ENCODE measurements at places on chromosomes 1 and 21.

GRCh38 chr21:37670883-37671282 lies 245.4 kb downstream of the KCNJ6 start:
- no peaks in the 10 kb centered on the region for H3K36me3 ChIP-seq
- peaks cover 19% of the 10 kb centered on the region for H3K27me3 ChIP-seq
- no peak overlapping the region for H3K27ac ChIP-seq
- no peak for DNase-seq
- no peak overlapping the region for H3K4me3 ChIP-seq

GRCh38 chr1:36609241-36610027 lies 126.7 kb upstream of the CSF3R start:
- peaks cover 22% of the 10 kb centered on the region for H3K4me1 ChIP-seq
- H3K36me3 ChIP-seq: no peaks in the 10 kb centered on the region
- peaks cover 2% of the 10 kb centered on the region for H3K27me3 ChIP-seq
- no peak overlapping the region for H3K4me3 ChIP-seq
- DNase-seq: peak; percentile 61
- no peak overlapping the region for H3K27ac ChIP-seq

- H3K4me1 ChIP-seq: no peaks in the 10 kb centered on the region
- H3K36me3 ChIP-seq: no peaks in the 10 kb centered on the region
- DNase-seq: no peak
- H3K4me3 ChIP-seq: no peak overlapping the region
These were observed 69.9 kb upstream of the GCLM start for GRCh38 chr1:93979040-93979717.

GRCh38 chr1:232705815-232706575 lies 76.1 kb upstream of the SIPA1L2 start:
- DNase-seq: no peak
- H3K27ac ChIP-seq: no peak overlapping the region
- peaks cover 2% of the 10 kb centered on the region for H3K27me3 ChIP-seq
- peaks cover 6% of the 10 kb centered on the region for H3K4me1 ChIP-seq
- H3K4me3 ChIP-seq: no peak overlapping the region

DNA sequence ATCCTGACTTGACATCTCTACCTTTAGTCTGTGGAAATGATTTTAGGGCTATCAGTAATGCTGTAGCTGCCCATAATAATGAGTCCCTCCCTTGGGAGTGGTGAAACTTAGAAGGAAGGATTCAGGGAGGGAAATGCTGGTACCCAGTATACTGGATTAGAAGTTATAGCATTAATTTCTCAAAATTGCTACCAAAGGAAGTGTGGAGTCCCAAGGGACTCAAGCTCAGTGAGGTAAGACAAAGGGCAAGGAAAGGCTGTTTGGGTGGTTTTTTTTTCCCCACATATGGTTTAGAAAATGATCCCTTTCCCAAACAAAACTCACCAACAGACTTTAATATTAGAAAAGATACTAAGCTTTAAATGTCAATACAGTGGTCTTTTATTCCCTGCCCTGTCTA lies 99.9 kb downstream of the CD247 start:
- H3K27ac ChIP-seq: no peak overlapping the region
- no peak for DNase-seq
- H3K27me3 ChIP-seq: no peaks in the 10 kb centered on the region
- H3K4me1 ChIP-seq: peaks cover 7% of the 10 kb centered on the region
- H3K4me3 ChIP-seq: no peak overlapping the region

- peaks cover 8% of the 10 kb centered on the region for H3K36me3 ChIP-seq
- no peak overlapping the region for H3K4me3 ChIP-seq
- no peak overlapping the region for H3K27ac ChIP-seq
These were observed 20.3 kb downstream of the PDC start for GRCh38 chr1:186440584-186440983.

DNA sequence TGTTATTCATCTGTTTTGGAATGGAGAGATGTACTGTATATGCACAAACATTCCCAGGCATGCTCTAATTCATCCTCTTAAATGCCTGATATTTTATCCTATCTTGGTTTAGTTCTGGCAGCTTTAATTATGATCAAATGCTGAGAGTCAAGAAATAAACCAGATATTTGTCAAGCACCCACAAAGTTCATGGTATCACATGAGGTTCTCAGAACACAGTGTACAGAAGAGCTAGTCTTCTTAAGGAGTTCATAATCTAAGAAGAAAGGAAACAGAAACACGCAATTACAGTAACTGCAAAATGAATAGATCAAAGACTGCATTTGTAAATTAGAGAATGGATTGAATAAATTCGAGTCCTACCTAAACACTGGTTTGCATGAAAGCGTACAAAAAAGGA lies 58.3 kb upstream of the KCNH1 start:
- no peak overlapping the region for H3K4me3 ChIP-seq
- H3K27me3 ChIP-seq: no peaks in the 10 kb centered on the region
- H3K4me1 ChIP-seq: peaks cover 9% of the 10 kb centered on the region
- H3K36me3 ChIP-seq: no peaks in the 10 kb centered on the region

DNA sequence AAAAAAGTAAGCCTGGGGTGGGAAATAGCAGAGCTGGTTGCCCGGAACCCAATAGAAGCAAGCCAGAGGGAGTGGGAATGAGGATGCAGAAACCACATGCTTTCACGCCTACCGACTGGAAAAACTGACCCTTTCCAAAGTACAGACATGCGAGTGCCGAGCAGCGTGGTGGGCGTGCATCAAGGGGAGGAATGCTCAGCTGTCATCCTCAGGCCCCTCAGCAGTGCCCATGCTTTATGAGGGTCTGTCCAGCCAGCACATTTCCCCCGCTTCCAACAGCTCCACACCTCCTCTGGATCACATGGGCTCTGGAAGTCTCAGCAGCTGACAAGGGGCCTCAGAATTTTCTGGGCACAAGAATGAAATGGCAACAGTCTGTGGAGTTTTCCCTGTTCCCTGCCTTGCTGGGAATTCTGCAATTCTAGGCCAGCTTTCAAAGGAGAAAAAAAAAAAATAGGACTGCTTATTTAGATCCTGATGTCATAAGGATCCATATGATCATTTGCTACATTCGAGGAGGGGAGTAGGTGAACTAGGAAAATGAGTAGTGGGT lies 19.1 kb upstream of the IKBKE start:
- no peak overlapping the region for H3K4me3 ChIP-seq
- peaks cover 5% of the 10 kb centered on the region for H3K36me3 ChIP-seq
- H3K4me1 ChIP-seq: peaks cover 5% of the 10 kb centered on the region
- DNase-seq: no peak
- H3K27ac ChIP-seq: no peak overlapping the region
- H3K27me3 ChIP-seq: no peaks in the 10 kb centered on the region

DNA sequence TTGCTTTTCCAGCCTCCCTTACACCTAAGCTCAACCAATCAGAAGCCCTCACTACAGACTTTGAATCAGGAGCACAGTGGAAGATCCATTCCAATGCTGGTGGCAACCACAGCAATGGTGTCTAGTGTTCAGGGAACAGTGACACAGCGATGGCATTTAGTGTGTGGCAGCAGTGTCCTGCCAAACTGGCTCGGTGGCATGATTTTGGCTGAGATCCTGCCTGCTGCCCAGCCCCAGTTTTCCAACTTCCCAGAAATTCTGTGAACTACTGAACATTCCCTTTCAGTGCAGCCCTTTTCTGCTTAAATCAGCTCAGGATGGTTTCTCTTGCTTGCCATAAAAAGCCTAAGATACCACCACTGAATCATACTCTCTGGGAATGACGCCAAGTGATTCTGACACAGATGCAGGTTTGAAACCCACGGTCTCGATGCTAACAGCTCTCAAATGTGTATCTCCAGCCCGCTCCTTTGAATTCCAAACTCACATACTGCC lies 8.8 kb downstream of the ASAP3 start:
- no peaks in the 10 kb centered on the region for H3K4me1 ChIP-seq
- no peaks in the 10 kb centered on the region for H3K36me3 ChIP-seq
- DNase-seq: no peak
- no peak overlapping the region for H3K4me3 ChIP-seq
- H3K27me3 ChIP-seq: peaks cover 4% of the 10 kb centered on the region

DNA sequence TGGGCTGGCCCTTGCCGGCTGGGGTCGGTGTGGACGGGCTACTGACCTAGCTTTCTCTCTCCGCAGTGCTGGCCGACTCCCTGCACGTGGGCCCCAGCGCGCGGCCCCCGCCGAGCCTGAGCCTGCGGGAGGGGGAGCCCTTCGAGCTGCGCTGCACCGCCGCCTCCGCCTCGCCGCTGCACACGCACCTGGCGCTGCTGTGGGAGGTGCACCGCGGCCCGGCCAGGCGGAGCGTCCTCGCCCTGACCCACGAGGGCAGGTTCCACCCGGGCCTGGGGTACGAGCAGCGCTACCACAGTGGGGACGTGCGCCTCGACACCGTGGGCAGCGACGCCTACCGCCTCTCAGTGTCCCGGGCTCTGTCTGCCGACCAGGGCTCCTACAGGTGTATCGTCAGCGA lies 34.9 kb downstream of the PTGFRN start:
- peaks cover 22% of the 10 kb centered on the region for H3K4me1 ChIP-seq
- H3K4me3 ChIP-seq: no peak overlapping the region
- no peaks in the 10 kb centered on the region for H3K27me3 ChIP-seq
- no peak overlapping the region for H3K27ac ChIP-seq
- peaks cover 3% of the 10 kb centered on the region for H3K36me3 ChIP-seq

GRCh38 chr1:14309984-14310383 lies 288.5 kb upstream of the KAZN start:
- H3K36me3 ChIP-seq: no peaks in the 10 kb centered on the region
- H3K27ac ChIP-seq: no peak overlapping the region
- peaks cover 3% of the 10 kb centered on the region for H3K27me3 ChIP-seq
- no peaks in the 10 kb centered on the region for H3K4me1 ChIP-seq
- no peak for DNase-seq

DNA sequence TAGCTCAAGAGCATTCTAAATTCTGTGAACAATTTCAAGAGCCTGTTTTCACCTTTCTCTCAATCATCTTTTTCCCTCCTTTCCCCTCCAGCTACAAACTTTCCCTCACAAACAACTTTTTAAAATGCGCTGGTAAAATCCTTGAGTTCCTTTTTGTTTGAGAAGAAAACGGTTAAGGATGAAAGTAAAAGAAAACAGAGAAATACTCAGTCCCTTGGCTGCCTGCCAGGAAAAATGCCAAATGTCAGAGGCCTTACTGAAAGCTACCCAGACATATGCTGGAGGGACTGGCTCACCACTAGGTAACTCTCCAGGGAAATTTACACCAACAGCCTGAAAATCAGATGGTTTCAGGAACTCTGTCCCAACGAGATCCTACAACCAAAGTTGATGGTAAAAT lies 11.0 kb upstream of the SERBP1 start:
- H3K27me3 ChIP-seq: peaks cover 2% of the 10 kb centered on the region
- H3K27ac ChIP-seq: no peak overlapping the region
- DNase-seq: peak; percentile 44

DNA sequence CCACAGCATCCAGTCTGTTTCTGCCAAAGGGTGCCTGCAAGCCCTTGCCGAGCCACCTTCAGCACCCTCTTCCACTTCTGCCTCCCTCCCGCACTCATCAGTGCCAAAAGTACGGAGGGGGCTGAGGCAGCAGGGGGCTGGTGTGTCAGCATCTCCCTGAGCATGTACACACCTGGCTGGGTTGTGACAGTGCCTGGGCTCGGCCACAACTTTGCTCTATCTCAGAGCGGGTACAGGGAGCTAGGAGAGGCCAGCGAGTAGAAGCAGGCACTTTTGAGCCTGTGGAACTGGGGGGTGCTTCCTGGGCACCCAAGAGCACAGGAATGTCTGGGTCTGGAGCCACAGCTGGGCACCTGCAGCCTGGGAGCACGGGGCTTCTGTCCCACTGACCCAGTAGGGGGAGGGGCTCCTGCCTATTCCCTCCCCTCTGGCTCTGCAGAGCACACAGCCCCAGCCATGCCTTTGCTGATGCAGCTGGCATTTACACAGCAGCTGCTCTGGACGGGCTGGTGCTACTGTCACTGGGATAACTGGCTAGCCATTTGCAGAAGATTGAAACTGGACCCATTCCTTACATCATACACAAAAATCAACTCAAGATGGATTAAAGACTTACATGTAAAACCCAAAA lies 319.8 kb upstream of the RRP15 start:
- no peaks in the 10 kb centered on the region for H3K4me1 ChIP-seq
- no peaks in the 10 kb centered on the region for H3K36me3 ChIP-seq
- no peak for DNase-seq
- H3K4me3 ChIP-seq: no peak overlapping the region

- H3K4me1 ChIP-seq: no peaks in the 10 kb centered on the region
- H3K4me3 ChIP-seq: no peak overlapping the region
- H3K36me3 ChIP-seq: no peaks in the 10 kb centered on the region
These were observed 217.4 kb upstream of the KCNK2 start for GRCh38 chr1:214864896-214865688.

GRCh38 chr1:198024782-198025181 lies 107.6 kb downstream of the LHX9 start:
- no peak for DNase-seq
- no peak overlapping the region for H3K4me3 ChIP-seq
- no peak overlapping the region for H3K27ac ChIP-seq
- no peaks in the 10 kb centered on the region for H3K27me3 ChIP-seq
- H3K4me1 ChIP-seq: no peaks in the 10 kb centered on the region
- no peaks in the 10 kb centered on the region for H3K36me3 ChIP-seq

DNA sequence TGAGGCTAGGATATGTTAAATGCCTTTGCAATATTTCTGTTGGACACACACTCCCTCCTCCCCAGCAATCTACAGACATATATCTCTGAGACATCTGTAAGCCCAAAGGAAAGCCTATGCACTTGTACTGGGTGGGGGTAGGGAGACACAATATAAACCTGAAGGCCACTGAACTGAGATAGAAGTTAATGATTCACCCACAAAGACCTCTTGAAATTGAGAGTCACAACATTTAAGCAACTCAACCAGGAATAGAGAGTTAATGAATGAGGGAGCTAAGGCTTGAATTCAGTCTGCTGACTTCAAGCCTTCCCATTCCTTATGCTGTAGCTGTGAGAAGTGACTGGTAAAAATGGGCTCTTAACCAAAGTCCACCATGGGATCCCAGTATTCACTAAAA lies 5.0 kb downstream of the OR10J1 start:
- no peaks in the 10 kb centered on the region for H3K36me3 ChIP-seq
- no peak overlapping the region for H3K27ac ChIP-seq
- H3K27me3 ChIP-seq: peaks cover 18% of the 10 kb centered on the region
- no peak overlapping the region for H3K4me3 ChIP-seq

DNA sequence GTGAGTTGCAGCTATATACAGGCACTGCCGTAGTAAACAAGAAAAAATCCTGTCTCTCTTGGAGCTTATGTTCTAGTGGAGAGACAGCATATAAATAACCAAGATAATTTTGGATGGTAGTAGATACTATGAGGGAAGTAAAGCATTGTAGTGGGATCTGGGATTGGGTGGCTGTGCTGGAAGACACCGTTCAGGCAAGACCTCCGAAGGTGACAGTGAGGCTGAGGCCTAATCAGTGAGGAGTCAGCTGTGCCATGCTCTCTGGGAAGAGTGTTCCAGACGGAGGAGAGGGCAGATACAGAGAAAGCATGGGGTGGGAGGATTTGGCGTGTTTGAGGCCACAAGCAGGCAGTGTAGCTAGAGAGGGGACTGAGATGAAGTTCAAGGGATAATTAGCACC lies 6.0 kb downstream of the TMEM222 start:
- no peak overlapping the region for H3K27ac ChIP-seq
- no peak overlapping the region for H3K4me3 ChIP-seq
- no peak for DNase-seq
- H3K27me3 ChIP-seq: no peaks in the 10 kb centered on the region
- peaks cover 60% of the 10 kb centered on the region for H3K4me1 ChIP-seq

DNA sequence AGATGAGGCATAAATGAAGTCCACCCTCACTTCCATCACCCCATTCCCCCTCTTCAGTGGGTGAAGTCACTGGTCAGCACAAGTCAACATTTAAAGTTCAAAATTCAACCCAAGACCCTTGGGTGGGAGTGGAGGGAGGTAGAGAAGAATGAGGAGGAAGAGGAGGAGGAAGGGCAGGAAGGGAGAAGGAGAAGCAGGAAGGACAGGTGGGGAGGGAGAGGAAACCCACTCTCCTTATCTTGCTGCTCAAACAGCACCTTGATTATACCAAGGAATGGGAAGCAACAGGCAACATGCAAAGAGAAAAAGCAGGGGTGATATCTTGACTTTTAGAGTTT lies 4.0 kb upstream of the BTG2 start:
- no peak overlapping the region for H3K27ac ChIP-seq
- no peak for DNase-seq
- no peaks in the 10 kb centered on the region for H3K27me3 ChIP-seq
